ENCODE measurements at places on chromosomes 2 and 18.

GRCh38 chr2:200810252-200810997 lies 1.3 kb upstream of the BZW1 start:
- peak; percentile 65 for DNase-seq

GRCh38 chr2:3849213-3849612 lies 145.8 kb downstream of the DCDC2C start:
- DNase-seq: no peak

DNA sequence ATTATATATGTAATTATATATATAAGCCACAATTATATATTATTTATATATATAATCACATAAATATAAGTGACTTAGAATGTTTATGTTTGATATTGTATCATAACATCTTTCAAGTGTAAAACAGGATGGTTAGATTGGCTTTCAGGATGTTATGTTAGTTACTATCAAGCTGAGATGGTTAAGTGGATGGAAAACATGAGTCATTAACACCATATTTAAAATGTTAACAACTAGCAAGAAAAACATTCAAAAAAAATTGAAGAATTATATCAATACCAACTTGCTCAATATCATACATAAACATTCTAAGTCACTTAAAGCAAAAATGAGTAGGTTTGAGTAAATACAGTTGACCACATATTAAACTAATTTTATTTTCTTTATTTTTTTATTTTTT lies 21.8 kb upstream of the RAB27B start:
- DNase-seq: no peak

- DNase-seq: no peak
Observed at GRCh38 chr2:15956230-15956629, 15.9 kb downstream of the MYCN start.

Measured in AG04449 (cell line).